ENCODE measurements at places on chromosomes 4 and X.

GRCh38 chrX:72101597-72102037 lies 30.1 kb downstream of the RTL5 start:
- DNase-seq = peak; percentile 31

DNA sequence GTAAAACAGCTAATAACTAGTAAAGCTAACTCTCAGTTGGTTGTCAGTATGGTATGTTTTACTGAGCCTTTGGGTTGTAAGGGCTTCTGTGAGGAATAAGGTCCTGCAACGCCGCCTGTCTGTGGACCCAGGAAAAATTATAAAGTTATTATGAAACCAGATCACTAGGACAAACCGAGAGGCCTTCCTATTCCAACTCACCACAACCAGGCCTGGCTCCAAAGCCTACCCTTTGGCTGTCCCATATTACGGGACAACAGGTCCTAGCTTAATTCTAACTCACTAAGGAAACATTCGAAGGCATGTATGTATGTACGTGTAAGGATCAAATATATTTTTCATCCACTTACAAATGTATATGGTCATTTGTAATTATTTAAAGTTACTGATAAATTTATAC lies 1.4 kb downstream of the ANKRD17 start:
- DNase-seq = peak; percentile 79

DNA sequence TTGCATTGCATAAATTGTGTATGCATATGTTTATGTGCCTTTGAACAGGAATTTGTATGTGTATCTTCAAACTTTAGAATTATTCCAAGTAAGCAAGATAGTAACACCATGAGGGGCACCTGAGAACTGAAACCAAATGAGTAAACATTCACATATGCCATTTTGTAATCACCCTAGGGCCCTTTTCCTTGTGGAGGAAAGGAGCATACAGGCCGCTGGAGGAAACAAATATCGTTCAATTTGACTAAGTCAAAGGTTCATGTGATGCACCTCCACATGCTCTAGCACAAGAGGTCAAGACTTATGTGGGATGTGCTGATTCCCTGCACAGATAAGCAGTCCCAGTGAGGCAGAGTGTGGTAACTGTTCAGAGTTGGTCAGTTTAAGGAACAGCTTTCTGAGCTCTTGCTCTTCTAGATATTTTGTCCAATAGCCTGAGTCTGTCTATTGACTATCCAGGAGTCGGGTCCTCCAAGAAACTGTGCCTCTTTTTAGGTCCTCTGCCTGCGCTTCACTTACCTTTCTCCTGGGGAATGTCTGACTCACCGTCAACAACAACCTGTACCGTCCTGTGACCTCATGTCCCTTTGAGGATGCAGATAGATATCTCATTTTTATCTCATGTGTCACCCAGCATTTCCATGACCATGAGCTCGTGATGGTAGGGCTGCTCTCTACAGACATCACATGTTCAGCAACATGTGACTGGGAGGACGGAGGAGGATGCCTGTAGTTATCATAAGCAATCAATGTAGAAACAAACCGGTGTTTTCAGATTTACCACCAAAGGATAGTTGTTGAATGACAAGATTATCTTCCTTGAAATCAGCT lies 196.9 kb downstream of the NWD2 start:
- DNase-seq = no peak

GRCh38 chr4:132218406-132218805 lies 930.7 kb upstream of the PCDH10 start:
- no peak for DNase-seq

- DNase-seq = no peak
Measured at GRCh38 chrX:6383488-6383887, 151.4 kb downstream of the VCX3A start.

DNA sequence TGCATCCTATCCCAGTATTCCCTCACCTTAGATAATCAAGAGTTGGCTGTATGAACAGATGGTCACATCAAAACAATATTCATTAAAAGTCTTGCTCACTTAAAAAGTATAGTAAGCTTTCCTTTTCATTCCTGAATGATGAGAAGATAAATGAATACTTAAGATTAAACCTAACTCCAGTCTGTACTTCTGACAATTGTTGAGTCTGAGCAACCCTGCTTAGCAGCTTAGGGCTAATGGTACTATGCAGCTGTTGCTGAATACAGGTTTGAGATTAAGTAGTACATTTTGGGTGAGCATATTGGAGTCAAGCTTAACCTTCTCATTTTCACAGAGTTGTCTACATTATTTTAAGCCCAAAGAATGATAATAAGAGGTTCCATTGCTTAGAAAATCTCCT lies 121.7 kb upstream of the ETNPPL start:
- no peak for DNase-seq

- no peak for DNase-seq
Measured at GRCh38 chrX:19862634-19863211, 24.7 kb downstream of the SH3KBP1 start.

- DNase-seq = no peak
Measured at GRCh38 chr4:163171590-163171989, 4.9 kb upstream of the NAF1 start.

DNA sequence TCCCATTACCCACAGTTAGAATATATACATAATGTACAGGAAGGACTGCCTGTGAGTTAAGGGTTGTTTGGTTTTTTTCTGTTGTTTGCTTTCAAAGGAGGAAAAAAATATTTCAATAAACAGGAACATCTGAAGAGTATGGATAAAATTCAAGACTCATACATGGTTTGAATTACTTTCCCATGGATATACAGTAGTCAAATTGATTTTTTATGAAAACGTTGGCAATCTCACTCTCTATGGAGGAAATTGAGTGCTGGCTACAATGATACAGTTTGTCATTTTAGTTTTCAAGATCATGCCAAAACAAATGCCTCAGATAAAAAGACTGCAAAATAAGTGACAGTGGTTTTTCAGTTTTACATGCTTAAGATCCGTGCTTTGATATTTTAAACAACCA lies 116.6 kb downstream of the SH3RF1 start:
- no peak for DNase-seq

- no peak for DNase-seq
Measured at GRCh38 chr4:154364066-154364845, 127.3 kb downstream of the DCHS2 start.

- peak; percentile 25 for DNase-seq
Measured at GRCh38 chrX:102934624-102935023, 2.4 kb upstream of the RAB40AL start.

DNA sequence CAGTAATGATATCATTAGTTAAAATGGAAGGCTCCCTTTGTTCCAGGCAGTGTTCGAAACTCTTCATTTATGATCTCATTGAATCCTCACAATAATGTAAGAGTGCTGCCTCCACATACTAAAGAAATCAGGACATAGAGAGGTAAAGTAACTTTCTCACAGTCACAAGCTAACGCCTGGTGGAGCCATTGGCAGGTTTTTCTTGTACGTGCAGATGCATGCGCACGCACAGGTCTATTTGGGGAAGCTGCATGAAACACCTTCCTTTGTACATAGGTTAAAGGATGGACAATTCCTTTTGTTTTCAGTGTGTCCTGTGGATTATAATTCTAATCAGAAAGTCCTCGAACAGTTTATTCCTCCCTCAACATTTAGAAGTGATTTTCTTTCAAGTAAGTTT lies 176.2 kb downstream of the RAPGEF2 start:
- DNase-seq = no peak

- no peak for DNase-seq
Measured at GRCh38 chr4:81833576-81833975, 361.9 kb upstream of the RASGEF1B start.

GRCh38 chr4:184503869-184504300 lies 29.5 kb upstream of the IRF2 start:
- DNase-seq = peak; percentile 19

DNA sequence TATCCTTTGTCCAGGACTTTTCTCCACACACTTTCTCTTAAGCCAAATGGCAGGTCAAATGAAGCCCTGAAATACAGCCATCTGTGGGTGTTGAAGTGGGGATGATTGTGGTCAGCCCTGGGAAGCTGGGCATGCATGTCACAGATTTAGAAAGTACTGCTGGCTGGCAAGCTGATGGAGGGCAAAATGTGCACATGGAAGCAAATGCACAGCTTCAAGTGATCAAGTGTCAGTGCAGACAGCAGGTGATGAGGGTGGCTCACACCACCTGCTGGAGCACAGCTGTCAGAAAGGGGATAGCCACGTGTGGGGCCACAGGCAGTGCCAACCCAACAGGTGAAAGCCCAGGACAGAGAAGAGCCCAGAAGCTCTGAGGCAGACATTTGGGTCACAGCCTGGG lies 40.3 kb upstream of the ATXN3L start:
- peak; percentile 5 for DNase-seq

- no peak for DNase-seq
Measured at GRCh38 chrX:71958281-71958675, 47.6 kb downstream of the NHSL2 start.

DNA sequence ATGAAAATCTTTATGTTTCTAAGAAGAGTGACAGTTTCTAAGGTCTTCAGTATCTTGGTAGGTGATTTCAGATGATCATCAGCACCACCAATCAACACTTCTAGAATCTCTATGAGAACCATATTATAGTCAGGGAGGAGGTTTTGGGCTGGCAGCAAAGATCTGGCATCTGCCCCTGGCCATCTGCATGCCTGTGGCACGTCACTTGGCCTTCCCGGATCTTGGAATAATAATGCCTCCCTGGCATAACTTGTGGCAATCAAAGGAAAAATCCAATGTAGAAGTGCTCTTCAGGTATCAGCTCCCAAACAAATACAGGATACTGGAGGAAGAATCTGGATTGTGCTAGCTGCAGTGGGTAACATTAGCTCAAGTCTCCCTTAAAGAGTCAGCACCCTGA lies 57.3 kb downstream of the RASL11B start:
- DNase-seq = no peak

GRCh38 chr4:164946810-164947209 lies 30.6 kb downstream of the TRIM61 start:
- no peak for DNase-seq

GRCh38 chrX:134236626-134237614 lies at the start of gene CCDC160:
CCDC160 (plus strand) TSS chrX:134237182; CDS start chrX:134244801, 7,619 bp downstream.
- no peak for DNase-seq

DNA sequence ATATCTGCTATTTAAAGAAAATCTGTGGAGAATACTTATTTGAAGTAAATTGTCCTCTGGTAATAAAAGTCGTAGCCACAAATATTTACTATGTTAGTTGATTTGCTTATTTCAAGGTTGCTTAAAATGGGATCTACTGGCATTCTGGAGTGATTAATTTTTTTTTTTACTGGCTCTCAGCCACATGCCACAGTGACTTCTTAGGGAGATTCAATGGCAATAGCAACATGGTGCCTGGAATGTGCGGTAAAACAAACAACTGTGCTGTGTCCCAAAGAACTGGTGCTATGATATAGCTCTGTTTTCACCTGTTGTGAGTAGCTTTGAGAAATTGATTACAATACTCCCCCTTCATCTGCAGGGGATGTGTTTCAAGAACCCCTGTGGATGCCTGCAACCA lies 324.3 kb downstream of the GPAT3 start:
- DNase-seq = no peak

GRCh38 chrX:154541896-154542722 lies 4.5 kb downstream of the G6PD start:
- peak; percentile 37 for DNase-seq

DNA sequence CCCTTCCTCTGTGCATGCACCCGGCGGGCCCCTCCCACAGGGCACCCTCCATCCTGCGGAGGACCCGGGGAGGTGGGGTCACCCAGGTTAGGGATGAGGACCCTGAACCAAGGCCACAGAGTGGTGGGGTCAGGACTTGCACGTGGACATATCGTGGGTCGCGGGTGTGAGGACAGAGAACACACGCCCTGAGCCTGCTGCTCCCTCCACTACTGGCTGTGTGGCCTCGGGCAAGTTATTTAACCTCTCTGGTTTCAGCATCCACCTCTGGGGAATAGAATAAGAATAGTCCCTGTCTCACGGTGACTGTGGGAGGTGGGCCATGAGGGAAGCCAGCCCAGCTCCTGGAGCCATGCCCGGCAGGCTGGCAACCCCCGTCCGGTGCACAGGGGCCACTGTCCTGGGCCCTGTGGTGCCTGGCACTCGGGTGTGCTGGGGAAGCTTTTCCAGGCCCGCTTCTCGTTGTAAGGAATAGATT lies 5.1 kb downstream of the PSAPL1 start:
- DNase-seq = no peak

DNA sequence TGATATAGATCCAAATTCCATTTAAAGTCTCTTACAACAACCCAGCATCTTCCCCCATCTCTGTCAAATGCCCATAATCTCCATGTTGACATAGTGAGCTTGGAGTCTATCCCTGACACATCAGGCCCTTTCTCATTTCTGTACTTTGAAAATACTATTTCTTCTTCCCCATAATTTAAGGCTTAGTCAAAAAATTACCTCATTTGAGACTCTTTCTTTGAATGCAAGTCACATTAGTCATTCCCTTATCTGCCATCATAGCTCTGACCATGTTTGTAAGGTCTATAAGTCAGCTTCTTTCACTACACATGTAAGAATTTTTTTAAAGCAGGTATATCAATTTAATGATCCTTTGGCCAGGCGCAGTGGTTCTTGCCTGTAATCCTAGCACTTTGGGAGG lies 99.9 kb downstream of the DDX60 start:
- no peak for DNase-seq

DNA sequence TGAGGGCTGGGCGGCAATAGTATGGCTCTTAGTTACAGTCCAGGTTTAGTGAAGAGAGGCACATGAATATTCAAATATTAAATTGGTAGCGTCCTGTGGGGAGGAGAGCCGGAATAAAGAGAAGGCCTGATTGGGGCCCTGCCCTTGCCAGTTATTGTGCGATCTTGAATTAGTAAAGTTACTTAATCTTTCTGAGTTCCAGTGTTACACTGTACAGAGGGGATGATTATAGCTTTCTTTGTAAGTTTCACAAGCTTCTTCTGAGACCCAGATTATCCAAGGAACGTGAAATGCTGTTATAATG lies 1.2 kb downstream of the METAP1 start:
- no peak for DNase-seq

GRCh38 chrX:47637546-47638195 lies 7.9 kb upstream of the CFP start:
- DNase-seq = peak; percentile 53

- no peak for DNase-seq
Measured at GRCh38 chr4:188423039-188423438, 283.8 kb downstream of the TRIML1 start.

DNA sequence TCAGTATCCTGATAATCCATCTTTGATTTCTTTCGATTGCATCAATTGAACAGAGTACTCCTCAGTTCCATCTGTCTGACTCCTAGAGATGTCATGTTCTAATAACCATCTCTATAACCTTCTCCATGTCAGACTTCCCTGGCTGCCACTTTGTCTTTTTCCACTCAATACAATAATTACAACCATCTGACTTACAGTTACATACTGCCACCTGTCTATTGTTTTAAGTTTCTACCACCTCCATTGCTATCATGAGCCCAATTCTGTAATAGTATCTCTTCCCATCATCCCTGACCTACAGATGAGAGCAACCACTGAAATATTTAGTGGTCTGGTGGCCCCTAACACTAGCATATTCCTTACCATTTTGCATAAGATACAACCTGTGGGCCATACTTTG lies 439.2 kb upstream of the FAM47C start:
- no peak for DNase-seq

GRCh38 chr4:108612365-108612764 lies 8.0 kb upstream of the RPL34 start:
- DNase-seq = no peak
